ENCODE measurements at places on chromosomes 6 and 20.

GRCh38 chr20:38875175-38875993 is 50.8 kb upstream of the FAM83D start:
- DNase-seq: no peak

- no peak for DNase-seq
Measured at GRCh38 chr6:13370623-13371022, 42.3 kb upstream of the TBC1D7 start.

- DNase-seq: no peak
Measured at GRCh38 chr6:47075168-47075567, 33.0 kb upstream of the ADGRF1 start.

DNA sequence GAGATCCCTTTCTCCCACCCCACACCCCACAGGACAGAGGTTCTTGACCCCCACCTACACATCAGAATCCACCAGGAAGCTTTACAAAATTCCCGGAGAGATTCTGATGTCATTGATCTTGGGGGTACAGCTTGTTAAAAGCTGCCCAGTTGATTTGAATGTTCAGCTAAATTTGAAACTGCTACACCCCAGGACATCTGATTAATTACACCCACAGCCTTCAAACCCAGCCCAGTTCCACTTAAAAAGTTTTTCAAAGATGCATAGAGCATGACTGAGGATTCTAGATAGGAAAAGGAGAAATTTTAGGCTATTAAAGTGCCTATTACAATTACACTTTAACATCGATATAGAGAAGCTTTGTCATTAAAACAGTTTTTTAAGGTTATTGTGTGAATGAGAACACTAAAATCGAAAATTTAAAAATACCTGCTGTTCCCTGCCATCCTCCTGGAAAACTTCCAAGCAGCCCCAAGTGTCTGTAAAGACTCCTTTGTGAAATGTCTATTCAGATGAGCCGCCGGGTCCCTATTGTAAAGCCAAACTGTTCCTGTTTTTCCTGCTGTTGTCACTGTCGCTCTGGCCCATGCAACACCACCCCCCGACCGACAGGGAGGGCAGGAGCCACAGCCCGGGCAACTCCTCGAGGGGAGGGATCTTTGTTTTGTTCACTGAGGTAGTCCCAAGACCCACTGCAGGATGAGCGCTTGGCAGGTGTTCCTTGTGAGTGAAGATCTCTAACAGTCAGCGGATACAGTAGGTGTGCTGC is 132.5 kb upstream of the PHACTR3 start:
- DNase-seq: no peak

DNA sequence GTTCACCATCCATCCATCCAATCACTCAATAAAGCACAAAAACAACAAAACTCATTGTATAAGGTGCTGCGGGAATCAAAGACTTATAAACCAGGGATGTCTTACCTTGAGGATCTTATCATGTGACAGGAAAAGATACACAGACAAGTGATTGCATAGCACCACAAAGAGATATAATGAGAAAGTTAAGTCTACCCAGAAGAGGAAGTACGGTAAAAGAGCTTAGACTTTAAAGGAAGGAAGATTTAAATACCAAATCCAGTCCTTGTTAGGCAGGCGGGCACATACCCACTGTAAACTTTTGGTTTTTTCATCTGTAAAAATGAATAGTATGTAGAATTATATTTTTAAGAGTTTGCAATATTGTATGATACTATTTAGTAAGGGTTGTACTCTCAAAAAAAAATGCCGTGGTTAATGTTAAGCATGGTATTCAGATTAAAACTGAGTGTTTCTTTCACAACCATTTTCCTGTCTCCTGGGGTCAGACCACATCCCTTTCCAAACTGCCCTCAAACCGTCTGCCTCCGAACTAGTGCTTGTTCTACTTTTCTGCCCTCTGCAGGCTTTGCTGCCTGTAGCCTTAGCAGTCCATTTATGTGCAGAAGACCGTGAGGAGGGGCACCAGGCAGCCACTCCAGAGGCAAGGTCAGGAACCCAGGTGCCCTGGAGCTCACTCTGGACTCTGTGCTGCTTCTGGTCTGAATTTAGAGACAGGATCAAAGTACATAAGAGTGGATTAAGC is 179.5 kb upstream of the SYNDIG1 start:
- no peak for DNase-seq

DNA sequence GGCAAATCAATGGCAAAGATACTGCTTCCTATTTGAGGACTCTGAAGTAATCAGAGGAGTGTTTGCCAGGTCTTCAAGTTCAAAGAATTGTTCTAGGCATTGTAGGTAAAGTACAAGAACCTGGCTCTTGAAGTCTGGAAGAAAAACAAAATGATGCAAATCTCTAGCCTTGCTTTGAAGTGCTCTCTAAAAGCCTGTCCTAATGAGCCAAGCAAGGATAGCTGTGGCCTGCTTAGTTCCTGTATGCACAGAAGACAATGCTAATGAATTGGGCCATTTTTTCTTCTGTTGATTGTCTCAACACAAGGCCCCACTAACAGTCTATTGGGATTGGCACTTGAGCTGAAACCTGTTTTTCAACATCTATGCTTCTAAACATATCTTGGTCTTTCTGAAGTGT is 165.0 kb upstream of the POU3F2 start:
- DNase-seq: no peak
